ENCODE measurements at places on chromosomes 2 and 18.

GRCh38 chr2:169653636-169654035 lies 40.6 kb downstream of the CFAP210 start:
- DNase-seq, result no peak

DNA sequence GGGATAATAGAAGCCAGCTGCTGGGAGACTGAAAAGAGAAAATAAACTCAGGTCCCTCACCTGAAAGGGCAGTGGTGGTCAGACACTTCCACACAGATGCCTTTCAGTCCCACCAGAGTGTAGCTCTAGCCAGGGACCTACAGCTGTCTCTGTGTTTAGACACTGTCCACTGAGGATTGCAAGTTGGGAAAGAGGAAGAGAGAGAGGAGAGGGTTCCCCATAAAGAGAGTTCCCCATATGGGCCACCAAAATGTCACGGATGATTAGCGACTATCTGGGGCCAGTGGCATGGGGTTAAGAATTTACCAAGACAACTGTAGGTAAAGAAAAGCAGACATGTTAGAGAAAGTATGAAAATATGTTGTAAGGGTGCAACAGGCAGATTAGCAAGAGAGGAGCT lies 36.7 kb upstream of the SKA1 start:
- no peak for DNase-seq

GRCh38 chr18:3245185-3245564 lies 2.4 kb upstream of the MYL12A start:
- DNase-seq, result no peak

- no peak for DNase-seq
Observed at GRCh38 chr2:215535125-215535668, 99.3 kb upstream of the FN1 start.

DNA sequence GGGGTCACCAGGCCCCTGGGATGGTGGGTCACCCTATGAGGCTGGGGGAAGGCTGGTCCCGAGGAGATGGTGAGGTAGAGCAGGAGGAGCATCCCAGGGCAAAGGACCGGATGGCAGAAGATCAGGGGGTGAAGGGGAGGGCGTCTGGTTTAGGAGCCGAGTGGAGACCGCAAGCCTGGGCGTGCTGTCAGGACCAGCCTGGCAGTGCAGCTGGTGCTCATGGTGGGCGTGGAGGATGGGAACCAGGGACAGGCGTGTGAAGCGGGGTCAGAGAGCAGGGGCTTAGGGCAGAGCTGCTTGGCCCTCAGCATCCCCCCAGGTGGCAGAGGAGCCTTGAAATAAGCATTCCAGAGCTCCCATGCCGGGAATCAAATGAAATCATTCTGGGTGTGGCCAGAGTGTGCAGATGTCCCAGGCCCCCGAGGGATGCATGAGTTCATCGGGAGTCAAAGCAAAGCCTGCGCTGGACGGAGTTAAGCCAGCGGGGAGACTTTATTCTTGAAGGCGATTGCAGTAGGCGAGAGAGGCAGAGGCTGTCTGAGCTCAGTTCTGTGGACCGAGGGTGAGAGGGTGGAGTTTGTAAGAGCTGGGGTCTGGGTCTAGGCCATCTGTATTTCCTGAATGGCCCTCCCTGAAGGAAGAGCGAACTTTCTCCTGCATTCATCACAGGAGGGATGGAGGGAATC lies 33.1 kb upstream of the MBP start:
- DNase-seq, result no peak

DNA sequence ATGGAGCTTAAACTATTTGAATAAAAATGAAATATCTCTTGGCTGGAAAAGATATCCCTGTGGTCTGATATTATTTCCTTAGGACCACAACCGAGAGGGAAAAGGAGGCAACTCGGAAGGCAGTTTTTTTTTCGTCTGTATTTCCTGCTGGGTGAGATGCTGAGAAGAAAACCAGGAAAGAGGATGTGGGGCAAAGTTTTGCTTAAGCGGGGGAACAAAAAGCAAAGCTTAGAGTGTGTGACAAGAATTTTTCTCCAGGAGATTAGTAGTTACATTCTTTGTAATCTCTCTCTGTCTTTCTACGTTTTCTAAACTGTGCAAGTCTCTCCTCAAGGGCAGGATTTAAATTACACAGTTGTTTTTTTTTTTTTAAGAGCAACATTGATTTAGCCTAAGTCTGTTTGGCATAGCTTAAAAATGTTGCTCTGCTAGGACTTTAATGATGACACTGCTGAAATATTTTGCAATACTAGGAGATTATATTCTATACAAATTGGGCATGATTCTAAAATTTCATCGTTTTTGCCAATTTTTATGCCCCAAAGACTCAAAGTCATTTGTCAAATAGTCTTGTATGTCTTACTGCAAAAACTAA lies 258.5 kb downstream of the KCNS3 start:
- DNase-seq, result no peak

- no peak for DNase-seq
Observed at GRCh38 chr2:108535357-108535631, 1.0 kb downstream of the LIMS1 start.

DNA sequence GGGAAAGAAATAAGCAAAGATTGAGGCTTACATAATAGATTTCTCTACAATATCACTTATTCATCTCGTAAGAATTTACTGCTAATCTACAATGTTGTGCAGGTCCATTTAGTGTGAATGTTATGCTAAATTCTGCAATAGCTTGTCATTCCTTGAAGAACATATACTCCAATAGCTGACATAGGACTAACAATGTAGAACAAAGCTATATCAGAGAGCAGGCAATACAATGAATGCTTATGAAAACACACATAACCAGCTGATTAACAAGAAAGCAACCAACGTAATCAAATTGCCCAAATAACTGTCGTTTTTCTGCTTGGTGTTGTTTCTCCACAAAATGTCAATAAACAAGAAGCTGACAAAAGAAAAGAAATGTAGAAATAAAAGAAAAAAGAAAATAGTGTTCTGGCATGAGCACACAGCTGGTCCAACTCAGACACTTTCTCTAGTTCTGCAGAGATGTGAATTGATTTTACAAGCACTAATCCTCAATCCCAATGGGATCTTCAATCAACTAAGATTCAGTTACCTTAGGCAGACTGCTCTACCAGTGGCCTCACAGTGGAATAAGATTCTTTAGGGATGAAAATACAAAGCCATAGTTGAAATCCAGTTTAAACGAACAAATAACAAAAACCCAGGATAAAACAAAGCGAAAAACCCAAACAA lies 1024.7 kb upstream of the PIK3C3 start:
- DNase-seq, result peak; percentile 48

- no peak for DNase-seq
Observed at GRCh38 chr2:10340593-10340975, 37.9 kb downstream of the HPCAL1 start.

GRCh38 chr2:156023229-156023869 lies 309.2 kb downstream of the NR4A2 start:
- no peak for DNase-seq

DNA sequence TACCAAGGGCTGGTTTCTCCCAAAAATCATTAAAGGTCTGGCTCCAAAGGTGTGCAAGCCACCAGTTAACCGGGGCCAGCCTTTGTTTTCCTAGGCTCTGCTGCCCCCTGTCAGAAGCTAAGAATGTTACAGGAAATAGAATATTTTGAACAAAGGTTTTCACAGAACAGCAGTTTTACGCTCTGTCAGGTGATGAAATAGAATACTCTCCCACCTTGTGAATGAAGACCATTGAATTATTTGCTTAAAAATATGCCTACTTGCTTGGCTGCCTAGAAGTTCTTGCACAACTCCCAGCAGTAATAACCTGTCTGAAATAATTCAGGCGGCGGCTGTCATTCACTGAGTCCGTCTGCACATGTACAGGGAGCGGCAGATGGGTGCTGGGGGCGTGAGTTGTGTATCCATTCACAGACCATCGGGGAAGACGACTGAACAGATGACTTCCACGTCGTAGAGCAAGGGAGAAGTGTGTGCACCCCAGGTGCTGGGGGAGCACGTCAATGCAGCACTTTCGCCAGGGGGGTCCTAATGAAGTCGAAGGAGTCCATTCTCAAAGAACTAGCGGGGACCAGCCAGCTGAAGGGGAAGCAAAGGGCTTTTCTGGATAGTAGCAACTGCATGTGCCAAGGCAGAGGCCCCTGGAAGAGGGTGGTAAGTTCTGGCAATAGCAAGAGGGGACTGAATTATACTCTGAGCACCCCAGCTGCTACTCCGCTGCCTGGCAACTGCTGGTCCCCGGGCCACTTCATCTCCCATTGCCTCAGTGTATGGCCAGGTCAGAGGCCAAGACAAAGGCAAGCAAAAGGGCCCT lies 56.1 kb downstream of the SF3B1 start:
- peak; percentile 77 for DNase-seq

DNA sequence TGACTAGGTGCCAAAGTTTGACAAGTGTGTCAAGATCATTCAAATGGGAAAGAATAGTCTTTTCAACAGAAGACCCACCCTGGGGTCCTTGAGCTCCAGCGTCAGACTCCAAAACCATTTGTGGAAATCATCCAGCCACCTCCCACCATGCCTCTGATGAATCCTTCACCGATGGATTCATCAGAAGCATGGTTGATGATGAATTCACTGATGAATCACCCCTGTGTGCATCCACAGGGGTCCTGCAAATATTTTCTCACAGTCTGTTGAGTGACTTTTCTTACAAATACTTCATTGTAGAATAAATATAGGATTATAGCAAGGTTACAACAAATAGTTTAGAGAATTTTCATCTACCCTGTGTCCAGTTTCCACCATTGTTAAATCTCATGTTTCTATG lies 4.3 kb downstream of the UGT1A9 start:
- no peak for DNase-seq

DNA sequence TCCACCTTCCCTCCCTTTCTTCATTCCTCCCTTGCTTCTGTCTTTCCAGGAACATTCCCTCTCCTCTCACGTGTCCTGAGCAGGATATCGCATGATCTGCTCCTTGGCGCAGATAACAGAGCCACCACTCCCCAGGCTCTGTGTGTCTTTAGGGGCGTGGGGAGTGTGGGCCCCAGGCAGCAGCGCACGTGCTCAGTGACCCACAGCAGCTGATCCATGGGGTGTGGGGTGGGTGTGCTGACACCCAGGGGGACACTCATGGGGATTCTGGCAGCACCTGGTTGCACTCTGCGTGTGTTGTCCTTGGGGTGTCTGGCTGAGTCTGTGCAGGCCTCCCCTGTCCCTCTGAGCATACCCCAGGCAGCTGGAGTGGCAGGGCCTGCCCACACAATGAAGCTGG lies 9.9 kb upstream of the FOSL2 start:
- no peak for DNase-seq

GRCh38 chr2:7867867-7868266 lies 814.0 kb upstream of the ID2 start:
- DNase-seq, result no peak

GRCh38 chr2:86628091-86628522 lies 4.4 kb upstream of the RNF103 start:
- no peak for DNase-seq

GRCh38 chr2:68416081-68416675 lies 50.9 kb downstream of the FBXO48 start:
- DNase-seq, result no peak

GRCh38 chr2:133167990-133168389 lies 400.3 kb downstream of the NCKAP5 start:
- DNase-seq, result no peak

- DNase-seq, result no peak
Observed at GRCh38 chr18:23263551-23264235, 128.4 kb downstream of the CABLES1 start.

DNA sequence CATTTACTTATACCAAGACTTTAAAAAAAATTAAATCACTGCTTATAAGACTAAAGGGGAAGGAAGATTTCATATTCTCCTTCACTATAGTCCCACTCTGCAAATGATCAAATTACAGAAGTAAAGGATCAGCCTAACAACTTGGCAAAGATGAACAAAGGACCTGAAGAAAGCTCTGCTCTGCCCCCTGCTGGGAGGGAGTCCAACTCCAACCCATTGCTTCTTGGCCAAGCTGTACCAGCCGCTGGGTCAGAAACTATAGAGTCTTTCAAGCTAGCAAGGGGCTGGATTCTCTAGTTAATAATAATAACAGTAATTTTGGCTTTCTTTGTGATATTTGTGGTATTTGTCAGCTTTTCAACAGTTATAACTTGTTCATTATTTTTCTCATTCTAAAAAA lies 927.0 kb upstream of the CRIM1 start:
- peak; percentile 53 for DNase-seq

GRCh38 chr2:120344214-120344975 lies 1.5 kb upstream of the INHBB start:
- DNase-seq, result peak; percentile 68

GRCh38 chr2:226790011-226790410 lies 9.6 kb downstream of the IRS1 start:
- DNase-seq, result no peak

- peak; percentile 45 for DNase-seq
Observed at GRCh38 chr2:85215448-85216401, 82.5 kb downstream of the TCF7L1 start.

DNA sequence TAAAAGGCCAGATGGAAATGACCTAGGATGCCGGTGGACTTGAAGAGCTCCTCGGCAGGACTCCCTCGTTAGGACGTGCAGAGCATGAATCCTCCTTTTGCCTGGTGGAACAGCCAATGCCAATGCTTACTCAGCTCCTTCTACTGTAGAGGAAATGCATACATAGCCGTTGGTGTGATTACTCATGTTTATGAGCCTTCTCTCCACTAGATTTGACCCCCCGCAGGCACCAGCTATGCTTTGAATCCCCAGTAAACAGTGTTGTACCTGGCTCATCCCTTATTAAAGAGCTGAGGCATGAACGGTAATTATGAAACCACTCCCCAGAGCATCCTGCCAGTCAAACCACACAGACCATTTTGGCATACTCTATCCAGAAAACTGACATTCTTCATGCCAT lies 172.8 kb downstream of the ANTXR1 start:
- DNase-seq, result no peak

- DNase-seq, result no peak
Observed at GRCh38 chr2:127564429-127565260, 29.2 kb downstream of the MYO7B start.

GRCh38 chr18:76604935-76605240 lies 109.8 kb upstream of the ZNF516 start:
- no peak for DNase-seq

DNA sequence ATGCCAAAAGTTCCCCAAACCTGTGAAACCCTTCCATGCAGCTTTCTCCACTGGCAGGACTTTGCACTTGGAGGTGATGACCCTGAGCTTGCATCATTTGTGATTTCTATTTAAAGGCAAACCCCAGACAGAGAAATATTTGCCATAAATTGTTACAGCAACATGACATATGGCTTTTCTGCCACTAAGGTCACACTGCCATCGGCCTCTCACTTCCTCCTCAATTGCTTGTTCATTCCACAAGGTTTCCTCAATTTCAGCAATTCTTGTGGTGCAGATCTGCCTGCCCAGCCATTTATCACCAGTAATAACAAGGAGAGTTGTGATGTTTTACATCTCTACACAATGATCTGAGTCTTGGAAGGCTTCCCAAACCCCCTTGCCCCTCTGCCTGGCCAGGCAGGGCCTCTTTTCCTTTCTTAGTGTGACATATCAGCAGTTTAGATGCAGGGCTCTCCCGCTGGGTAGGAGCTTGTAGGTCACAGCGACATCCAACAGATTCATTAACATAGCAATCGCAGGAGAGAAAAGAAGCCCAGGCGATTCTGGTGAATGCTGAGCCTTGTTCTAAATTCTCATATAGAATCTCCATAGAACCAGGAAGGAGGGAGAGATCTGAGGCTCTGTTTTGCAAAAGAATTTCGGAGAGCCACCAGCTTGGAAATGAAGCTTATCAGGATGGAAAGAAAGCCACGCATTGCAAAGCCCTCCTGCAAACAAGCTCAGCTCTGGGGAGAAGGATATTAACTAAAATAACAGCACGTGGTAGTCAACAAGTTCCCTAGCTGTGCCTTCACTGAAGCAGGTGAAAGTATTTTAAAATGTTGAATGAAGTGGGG lies 46.7 kb upstream of the ITGA6 start:
- no peak for DNase-seq

All from D341Med (cell line).